AG09319 (cell line): ENCODE measurements at places on chromosomes 12 and 14.

DNA sequence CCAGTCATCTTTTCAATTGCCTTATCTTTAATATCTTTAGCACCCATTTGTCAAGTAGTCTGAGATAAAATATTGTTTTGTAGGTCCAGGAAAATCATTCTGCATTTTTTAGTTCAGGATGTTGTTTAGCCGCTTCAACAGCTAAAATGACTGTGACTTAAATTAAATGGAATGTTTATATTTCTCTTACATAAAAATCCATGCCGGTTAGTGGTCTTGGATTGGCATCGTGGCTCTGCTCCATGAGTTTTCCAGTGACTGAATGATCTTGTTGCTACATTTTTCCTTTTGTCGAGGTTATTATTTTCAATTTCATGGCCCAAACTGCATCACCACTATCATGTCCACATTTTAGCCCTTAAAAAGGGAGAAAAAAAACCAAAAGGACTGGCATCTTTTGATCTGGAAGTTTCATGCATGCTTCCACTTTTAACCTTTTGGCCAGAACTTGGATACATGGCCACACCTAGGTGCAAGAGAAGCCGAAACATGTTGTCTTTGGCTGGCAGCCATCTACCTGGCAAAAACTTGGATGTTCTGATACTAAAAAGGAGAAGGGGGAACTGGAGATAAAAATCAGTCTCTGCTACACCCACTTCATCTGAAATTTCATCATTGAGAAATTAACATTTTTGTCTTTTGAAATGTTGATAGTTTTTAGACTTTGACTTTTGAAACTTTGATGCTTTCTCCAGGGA, 142.4 kb downstream of the OTOGL start:
- DNase-seq = no peak

DNA sequence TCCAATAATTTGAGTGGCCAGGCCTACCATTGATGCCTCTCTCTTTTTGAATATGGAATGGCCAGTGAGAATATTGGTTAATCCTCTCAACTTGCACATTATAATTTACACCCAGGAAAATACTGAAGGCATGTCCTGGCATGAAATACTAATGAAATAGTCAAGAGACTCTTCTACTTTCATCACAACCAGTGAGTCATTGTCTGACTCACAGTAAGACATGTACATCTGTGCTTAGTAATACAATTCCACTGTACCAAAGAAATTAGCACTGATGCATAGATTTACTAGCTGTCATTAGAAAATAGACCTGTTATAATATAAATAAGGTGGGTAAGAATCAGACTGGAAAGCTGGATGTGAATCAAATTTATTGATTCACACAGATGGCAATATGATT, 31.6 kb downstream of the KCNC2 start:
- peak; percentile 39 for DNase-seq

- no peak for DNase-seq
These were observed 47.4 kb downstream of the TCHP start for GRCh38 chr12:109947521-109947920.

DNA sequence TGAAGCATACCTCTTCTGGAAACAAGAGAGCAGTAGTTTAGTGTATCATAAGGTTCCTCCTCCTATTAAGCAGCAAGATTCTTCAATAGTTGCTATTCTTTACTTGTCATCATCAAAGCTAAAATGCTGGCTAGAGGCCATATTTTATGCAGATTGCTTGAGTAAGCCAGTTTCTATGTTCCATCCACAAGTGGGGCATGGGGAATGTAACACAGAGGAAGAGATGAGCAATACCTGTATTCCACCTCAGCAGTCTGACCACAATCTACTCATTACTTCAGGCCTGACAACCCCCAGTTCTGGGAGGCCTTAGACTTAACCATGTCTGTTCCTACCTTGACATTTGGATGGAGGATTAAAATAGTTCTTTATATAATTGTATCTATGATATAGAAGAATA, 423.6 kb downstream of the BTG1 start:
- no peak for DNase-seq

DNA sequence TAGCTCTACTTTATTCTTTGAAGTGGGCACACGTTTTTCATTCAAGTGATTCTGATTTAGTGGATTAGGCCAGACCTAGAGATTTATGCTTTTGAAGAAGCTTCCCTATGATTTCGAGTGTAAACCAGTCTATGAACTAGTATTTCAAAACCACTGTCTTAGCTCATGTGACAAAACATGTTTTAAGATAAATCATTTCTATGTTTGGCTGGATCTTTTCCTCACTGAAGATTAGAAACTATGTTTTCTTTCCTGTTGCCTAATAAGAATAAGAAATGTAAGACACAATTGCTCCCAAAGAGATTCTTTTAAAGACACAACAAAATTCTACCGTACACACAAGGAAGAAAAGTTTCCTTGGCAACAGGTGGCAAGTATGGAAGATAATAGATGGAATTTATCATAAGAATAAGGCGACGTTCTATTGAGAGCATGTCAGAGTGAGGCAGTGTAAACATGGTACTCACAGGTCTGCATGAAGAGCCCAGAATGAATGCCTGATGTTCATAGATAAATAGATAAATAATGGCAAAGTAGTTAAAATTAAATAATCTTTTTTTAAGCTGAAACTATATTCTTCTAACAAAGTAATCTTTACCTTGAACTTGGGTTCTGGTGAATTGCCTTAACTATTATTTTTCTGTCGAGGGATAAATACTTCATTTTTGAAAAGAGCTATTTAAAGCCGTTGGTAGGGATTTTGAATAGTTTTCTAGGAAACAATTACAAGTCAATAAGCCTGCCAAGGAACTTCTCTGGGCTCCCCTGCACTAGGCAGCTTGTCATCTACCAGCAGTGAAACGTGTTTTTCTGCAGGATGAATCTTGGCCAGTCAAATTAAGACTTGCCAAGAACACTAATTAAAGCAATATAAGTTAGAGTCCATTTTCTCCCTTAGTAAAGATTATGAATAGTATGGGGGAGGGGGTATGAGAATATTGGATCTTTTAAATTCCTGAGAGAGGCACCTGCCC, 34.1 kb upstream of the C12orf75 start:
- DNase-seq = no peak

DNA sequence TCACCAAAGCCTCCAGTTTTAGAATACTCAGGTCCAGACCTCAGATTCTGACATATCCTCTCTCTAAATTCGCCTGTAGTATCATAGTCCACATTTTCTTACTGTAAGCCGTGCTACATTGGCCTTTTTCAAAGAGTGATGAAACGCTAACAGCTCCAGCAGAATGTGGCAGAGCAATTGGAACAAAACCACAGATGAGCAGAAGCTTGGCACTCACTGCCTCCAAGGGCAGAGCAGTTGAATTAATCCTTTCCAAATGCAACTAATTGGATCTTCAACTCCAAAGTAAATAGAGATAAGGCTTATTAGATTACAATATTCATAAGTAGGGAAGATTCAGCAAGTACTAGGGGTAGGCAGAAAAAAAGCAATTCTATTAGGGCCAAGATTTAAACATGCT, 128.3 kb downstream of the SLC35F4 start:
- no peak for DNase-seq

- DNase-seq = no peak
These were observed 4.6 kb upstream of the KRT2 start for GRCh38 chr12:52656616-52657015.

- no peak for DNase-seq
These were observed 54.0 kb downstream of the GPATCH2L start for GRCh38 chr14:76205708-76206107.

GRCh38 chr14:101069228-101069549, 165.7 kb upstream of the RTL1 start:
- DNase-seq = no peak

DNA sequence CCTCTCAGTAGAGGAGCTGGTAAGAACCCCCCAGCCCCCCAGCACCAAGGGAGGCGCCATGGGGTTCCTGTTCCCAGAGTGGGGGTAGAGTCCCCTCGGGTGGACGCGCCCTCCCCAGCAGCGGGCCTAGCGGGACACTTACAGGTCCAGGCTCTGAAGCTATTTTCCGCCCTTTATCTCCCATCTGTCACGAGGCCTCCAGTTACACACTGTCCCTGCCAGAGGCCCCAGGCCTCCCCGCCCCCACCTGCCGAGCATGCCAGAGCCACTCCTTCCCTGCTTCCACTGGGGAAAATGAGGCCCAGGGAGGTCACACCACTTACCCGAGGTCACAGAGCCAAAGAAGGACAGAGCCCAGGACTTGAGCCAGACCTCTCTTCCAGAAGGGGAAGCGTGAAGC, 3.1 kb downstream of the C14orf180 start:
- no peak for DNase-seq

- no peak for DNase-seq
These were observed 98.6 kb downstream of the CACNA1C start for GRCh38 chr12:2151391-2151790.
